Inflammatory macrophage treated with lipopolysaccharide for 4 hours (primary cell): ENCODE measurements at places on chromosomes 11 and 22.

- no peak for DNase-seq
Observed at GRCh38 chr11:116397602-116398084, 375.1 kb downstream of the BUD13 start.

DNA sequence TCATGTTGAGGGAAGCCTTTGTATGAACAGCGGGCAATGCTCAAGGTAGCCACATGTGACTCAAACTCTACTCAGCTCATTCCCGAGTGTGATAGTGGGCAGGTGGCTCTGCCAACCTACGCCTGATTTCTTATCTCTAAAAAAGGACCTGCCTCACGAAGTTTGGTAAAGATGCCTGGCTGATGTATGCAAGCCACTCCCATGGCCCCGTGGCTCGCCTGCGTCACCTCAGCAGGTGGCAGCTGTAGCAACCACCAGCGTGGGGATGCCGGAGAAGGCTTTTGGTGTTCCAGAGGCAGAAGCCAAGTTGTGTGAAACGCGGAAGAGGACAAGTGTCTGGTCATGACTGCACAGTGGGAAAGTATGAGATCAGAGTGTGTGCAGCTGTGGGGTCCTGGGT, 5.4 kb downstream of the FADS2 start:
- DNase-seq: no peak

- DNase-seq: no peak
Observed at GRCh38 chr11:82874646-82875523, 25.3 kb downstream of the PRCP start.

- peak; percentile 36 for DNase-seq
Observed at GRCh38 chr11:121300972-121301699, 8.6 kb downstream of the SC5D start.

- peak; percentile 30 for DNase-seq
Observed at GRCh38 chr11:114280696-114281095, 15.5 kb upstream of the NNMT start.

- DNase-seq: no peak
Observed at GRCh38 chr22:43625242-43625641, 186.9 kb downstream of the EFCAB6 start.

DNA sequence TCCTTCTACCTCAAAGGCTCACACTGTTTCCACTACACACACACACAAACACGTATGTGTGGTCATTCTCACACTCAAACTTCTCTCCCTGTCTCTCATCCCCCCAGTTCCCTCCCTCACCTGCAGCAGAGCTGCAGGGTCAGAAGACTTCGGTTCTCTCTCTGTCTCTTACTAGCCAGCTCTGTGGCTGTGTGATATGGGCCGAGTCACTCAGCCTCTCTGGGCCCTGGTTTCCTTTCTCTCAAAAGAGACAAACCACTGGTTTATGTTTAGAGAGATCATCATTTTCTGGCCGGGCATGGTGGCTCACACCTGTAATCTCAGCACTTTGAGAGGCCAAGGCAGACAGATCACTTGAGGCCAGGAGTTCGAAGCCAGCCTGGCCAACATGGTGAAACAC, 21.1 kb downstream of the TSPAN18 start:
- no peak for DNase-seq

- peak; percentile 85 for DNase-seq
Observed at GRCh38 chr11:118608360-118609227, 1.2 kb downstream of the PHLDB1 start.

DNA sequence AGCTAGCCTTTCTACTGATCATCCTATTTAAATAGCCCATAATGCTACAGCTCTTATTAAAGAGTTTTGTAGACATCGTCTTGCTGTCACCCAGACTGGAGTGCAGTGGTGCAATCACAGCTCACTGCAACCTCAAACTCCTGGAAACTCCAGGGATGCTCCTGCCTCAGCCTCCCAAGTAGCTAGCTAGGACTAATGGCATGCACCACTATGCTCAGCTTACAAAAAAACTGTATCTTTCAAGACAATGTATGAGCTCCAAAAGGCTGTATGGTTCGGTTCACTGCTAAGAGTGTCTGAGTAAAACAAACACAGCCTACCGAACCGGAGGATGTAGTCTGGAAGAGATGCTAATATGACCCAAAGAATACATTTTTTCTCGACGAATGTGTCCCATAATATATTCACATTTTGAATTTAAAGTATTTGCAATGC, 2.6 kb downstream of the TAF1D start:
- DNase-seq: no peak

DNA sequence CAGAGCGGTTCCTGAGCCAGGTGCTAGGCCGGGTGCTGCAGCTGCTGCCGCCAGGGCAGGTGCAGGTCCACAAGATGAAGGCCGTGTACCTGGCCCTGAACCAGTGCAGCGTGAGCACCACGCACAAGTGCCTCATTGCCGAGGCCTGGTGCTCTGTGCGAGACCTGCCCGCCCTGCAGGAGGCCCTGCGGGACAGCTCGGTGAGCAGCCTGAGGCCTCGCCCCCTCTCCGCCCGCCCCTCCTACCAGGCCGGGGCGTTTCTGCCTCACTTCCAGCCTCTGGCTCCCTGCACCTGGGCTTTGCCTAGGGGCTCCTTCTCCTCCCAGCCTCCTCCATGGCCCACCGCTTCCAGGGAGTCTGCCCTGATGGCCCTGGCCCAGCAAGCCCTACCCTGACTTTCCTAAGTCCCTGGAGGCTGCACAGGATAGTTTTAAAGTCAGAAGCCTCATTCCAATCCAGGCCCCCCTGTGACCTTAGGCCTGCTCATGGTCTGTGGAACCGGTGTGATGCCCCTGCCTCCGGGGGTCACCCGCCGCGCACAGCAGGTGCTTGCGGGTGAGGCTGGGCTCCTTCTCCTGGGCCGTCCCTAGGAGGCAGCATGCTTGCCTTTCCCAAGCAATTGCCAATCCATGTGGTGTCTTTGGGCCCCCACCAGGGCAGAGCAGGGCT, 5.5 kb downstream of the TCIRG1 start:
- DNase-seq: no peak

DNA sequence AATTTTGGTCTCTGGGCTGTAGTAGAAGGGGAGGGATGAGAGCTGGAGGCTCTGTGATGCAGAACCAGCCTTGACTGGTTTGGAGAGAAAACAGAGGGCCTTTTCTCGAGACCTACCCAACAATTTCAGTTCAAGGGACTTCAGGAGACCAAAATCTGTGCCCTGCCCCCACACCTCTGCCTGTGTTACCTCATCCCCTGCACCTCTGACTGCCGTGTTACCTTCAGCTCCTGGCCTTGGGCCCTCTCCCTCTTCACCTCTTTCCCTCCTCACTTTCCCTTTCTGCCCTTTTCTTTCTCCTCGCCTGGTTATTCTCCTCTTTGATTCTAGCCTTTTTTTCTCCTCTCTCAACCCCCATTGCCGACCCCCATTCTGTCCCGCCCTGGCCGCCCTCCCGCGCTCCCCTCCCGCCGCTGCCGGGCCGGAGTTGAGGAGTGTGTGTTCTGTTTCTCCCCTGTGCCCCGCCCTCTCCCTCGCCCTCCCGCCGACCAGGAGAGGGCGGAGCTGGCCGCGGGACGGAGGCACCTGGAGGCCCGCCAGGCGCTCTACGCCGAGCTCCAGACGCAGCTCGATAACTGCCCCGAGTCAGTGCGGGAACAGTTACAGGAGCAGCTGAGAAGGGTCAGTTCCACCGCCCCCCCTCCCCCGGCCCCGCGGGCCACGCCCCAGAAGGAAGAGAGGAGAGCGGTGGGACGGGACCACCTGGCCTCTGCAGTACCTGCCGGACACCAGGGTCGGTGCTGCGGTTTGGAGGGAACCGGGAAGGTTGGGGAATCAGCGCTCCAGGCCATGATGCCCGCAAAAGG, 27.2 kb downstream of the PHLDB1 start:
- no peak for DNase-seq

GRCh38 chr11:44875037-44875436, 75.6 kb downstream of the TP53I11 start:
- no peak for DNase-seq

GRCh38 chr22:44604455-44604854, 97.5 kb upstream of the PRR5 start:
- no peak for DNase-seq

GRCh38 chr11:92225125-92225567, 528 bp downstream of the FAT3 start:
- no peak for DNase-seq

- DNase-seq: no peak
Observed at GRCh38 chr22:21573750-21574494, 6.4 kb downstream of the UBE2L3 start.

- no peak for DNase-seq
Observed at GRCh38 chr22:42086051-42086450, 4.5 kb downstream of the NDUFA6 start.

- DNase-seq: no peak
Observed at GRCh38 chr22:46145361-46145851, 4.9 kb upstream of the PPARA start.

GRCh38 chr11:2801711-2802388, 83.7 kb downstream of the CDKN1C start:
- DNase-seq: no peak

- DNase-seq: no peak
Observed at GRCh38 chr11:83455356-83455755, 169.2 kb upstream of the CCDC90B start.

- DNase-seq: no peak
Observed at GRCh38 chr22:32246166-32246565, 9.0 kb downstream of the SLC5A4 start.

- peak; percentile 76 for DNase-seq
Observed at GRCh38 chr11:43937434-43938411, 4.7 kb upstream of the C11orf96 start.

DNA sequence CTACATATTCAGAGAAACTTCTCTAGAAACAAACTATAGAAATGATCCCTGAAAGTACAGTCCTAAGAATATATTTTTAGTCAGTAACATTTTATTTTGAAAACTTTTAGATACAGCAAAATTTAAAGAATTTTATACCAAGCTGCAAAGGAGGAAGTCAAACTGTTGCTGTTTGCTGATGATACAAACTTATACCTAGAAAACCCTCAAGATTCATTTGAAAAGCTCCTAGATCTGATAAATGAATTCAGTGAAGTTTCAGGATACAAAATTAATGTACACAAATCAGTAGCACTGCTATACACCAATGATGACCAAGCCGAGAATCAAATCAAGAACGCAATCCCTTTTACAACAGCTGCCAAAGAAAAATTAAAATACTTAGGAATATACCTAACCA, 10.1 kb downstream of the ZBTB44 start:
- DNase-seq: no peak
